ENCODE measurements at places on chromosomes 2 and 18.

DNA sequence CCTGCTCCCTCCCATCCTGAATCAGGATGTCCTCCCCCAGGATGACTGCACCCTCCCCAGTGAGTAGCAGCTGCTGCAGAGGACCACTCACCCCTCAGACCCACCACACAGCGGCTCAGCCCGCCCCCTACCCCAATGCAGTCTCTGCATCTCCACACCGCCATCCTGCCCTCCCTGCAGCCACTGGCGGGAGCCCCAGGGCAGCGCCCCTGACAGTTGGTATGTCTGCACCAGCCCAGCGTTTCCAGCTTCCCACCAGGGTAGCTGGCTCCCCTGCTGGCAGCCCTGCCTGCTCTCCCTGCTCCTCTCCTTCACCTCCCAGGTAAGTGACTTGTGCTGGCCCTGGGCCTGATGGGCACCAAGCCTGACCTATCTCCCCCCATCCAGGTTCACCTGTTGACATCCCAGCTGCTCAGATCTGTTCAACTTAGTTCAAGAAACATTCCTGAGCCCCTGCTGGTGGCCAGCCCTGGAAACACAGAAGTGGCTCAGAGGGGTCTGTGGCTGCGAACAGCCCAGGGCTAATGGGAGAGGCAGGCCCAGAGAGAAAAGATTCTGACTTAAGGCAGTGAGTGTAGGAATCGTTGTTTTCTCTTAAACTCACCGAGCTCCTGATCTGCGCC lies 117.7 kb upstream of the RAB6C start:
- no peak for DNase-seq

- no peak for DNase-seq
These were observed 5.9 kb upstream of the RNF152 start for GRCh38 chr18:61898640-61899101.

GRCh38 chr18:13895505-13896033 lies 19.8 kb downstream of the MC2R start:
- no peak for DNase-seq

DNA sequence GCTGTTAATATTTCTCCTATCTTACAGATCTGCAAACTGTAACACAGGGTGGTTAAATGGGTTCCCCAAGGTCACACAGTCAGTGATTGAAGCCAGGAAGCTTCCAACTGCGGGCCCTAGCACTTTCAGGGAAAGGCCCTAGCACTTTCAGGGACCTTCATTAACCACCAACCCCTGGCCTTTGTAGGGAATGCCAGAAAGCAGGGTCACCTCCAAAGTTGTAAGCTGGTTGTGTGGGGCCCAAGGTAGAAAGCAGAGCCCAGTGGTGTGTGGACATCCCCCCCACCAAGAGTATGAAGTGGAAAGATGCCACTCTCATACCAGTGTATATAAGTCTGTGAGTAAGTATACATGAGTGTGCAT lies 4.4 kb downstream of the DLX2 start:
- DNase-seq: no peak

- DNase-seq: no peak
These were observed 16.9 kb upstream of the CD28 start for GRCh38 chr2:203689426-203690116.

- DNase-seq: no peak
These were observed 134.3 kb downstream of the TDRD15 start for GRCh38 chr2:21258082-21258481.

DNA sequence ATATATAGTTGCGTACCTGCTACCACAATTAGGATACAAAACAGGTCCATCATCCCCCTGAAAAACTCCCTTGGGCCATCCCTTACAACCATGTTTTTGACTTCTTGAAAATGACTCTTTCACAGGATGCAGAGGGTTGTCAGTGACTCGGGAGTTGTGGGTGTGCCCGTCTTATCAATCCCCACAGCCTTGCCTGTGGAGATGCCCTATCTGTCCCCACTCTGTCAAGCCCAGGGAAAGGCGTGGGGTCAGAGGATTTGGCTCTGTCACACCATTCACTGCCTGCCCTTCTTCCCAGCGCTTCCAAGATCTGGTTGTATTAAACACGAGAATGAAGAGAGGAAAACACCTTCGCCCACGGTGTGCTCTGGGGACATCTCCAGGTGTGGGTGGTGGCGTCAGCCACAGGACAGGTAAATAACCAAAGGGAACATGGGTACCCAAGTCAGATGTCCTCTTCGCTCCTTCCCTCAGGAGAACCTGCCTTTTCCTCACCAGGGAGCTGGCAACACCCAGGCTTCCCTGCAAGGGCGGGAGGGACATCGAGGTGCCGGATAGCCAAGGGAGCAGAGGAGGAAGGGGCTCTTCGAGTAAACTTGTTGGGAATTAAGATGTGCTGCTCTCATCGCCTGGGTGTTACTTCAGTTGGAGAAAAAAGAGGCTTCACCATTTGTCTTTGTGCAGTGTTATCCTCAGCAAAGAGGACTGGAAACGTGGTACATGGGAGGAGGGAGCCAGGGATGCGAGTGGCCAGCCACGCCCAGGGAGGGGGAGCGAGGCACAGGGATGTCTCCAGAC lies 100.3 kb downstream of the B3GNT2 start:
- no peak for DNase-seq

- no peak for DNase-seq
These were observed 129.8 kb upstream of the LMAN1 start for GRCh38 chr18:59488899-59489298.

- no peak for DNase-seq
These were observed 2.7 kb downstream of the NCK2 start for GRCh38 chr2:105747254-105747894.

DNA sequence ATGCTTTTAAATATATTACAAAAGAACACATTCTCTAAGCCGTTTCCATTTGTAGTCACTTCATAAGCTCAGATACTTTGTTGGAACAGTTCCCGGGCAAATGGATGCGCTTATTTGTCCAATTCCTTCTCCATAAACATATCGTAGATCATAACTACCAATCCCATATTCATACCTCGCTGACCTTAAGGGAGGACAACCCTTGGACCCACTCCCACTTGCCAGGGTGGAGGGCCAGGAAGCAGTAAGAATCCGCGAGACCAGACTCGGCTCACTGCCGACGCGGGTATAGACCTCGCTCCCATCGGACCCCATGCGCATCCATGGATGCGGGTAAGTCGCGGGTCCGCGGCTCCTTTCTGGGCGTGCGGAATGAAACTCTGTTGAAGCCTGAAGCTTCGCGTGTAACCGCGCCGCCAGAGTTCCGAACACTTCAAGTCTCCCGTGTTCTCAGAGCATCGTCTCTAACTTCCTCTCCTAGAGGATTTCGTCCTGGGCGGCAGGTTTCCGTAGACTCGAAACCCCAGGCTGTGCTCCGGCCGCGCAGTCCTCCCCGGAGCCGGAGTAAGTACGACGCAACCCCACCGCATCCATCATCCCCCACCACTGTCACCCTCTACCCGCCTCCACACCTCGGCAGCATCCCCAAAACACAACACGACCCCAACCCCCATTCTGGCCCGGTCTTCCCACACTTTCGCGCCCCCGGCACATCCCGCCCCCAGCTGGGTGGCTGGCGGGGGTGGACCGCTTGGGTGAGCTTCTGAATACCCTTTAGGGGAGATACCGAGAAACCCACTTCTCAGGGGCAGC lies 1.1 kb downstream of the DSC3 start:
- no peak for DNase-seq

GRCh38 chr2:86815611-86816010 lies 24.9 kb upstream of the CD8A start:
- DNase-seq: no peak

DNA sequence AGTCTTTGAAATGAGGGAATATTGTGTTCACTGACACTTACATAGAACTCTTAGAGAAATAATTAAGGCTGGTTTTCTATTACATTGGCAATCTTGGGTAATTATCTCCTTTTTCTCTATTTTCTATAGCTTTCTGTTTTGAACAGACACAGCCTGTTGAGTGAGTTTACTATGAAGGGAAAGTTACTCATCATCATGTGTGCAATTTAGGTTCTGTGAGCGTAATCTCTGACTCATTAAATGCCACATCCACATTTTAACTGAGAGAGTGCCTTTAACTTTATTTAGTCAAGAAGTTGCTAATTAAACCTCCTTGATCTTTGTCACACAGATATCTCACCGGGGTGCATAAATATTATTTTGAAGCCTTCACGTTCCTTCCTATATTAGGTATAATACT lies 174.0 kb upstream of the SLC8A1 start:
- DNase-seq: no peak

DNA sequence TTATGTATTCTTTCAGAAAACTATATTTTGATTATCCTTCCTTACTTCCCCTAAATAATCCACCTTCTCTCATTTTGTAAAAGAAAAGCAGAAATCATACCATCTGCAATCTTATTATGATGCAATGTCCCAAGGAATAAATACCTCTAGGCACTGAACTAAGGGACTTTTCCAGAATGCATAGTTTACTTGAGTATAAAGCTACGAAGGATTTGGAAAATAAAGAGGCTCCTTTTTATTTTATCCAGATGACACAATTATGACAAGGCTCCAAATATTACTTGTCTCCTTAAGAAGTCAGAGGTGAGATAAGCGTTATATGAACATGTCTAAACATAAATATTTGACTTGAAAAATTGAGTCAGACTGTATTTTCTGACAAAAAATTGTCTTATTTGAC lies 72.1 kb downstream of the COL3A1 start:
- no peak for DNase-seq

GRCh38 chr2:44348400-44348799 lies 12.9 kb downstream of the PREPL start:
- no peak for DNase-seq

GRCh38 chr18:23170137-23170536 lies 34.9 kb downstream of the CABLES1 start:
- no peak for DNase-seq

GRCh38 chr2:113200736-113201490 lies 27.1 kb downstream of the PSD4 start:
- no peak for DNase-seq

- DNase-seq: no peak
These were observed 46.2 kb downstream of the LRATD1 start for GRCh38 chr2:14678761-14679160.

- no peak for DNase-seq
These were observed 708 bp downstream of the ZNF24 start for GRCh38 chr18:35343488-35343935.

DNA sequence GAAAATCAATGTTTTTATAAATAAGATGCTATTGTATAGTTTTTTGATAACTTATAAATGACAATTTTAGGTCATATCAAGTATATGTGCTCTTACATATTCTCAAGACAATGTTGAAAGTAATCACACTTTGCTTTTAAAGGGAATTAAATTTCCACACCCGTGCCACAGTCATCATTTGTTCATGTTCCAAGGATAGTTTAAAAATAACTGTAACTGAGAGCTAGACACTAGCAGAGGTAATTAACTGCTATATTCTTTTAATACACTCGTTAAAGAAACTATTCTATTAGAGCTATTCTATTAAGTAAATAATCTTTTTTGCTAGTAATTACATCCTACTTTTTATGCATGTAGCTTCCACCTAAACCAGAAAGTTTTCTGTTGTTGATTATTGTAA lies 18.0 kb downstream of the GEN1 start:
- no peak for DNase-seq

DNA sequence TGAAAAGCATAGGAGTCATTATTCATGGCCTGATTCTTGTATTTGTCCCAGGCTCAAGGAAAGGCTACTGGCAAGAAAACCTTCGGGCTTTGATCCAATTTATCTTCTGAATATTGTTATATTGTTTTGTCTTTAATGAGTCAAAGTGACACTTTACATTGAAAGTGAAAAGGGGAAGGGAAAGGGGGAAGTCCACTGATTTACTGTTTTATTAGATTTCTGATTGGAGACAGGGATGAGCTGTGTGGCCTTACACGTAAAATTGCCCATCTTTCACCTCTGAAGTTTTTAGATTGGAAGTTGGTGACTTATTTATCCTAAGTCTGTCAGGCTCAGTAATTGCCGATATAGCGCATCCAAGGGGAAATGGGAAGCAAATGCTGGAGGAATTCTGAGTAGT lies 843.8 kb upstream of the LRRTM1 start:
- DNase-seq: no peak

DNA sequence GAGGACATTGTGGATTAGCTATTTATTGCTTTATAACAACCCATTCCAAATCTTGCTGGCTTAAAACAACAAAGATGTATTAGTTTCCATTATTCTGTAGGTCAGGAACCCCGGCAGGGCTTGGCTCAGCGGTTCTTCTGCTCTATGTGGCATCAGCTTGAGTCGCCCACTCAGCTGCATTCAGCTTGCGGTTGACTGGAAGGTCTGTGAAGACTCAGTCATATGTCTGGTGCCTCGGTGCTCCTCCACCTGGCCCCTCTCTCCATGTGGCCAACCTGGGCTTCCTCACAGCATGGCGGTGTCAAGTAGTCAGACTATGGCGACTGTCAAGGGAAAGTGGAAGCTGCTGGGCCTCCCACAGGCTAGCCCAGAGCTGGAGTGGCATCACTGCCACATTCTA lies 48.6 kb downstream of the EMILIN2 start:
- no peak for DNase-seq

DNA sequence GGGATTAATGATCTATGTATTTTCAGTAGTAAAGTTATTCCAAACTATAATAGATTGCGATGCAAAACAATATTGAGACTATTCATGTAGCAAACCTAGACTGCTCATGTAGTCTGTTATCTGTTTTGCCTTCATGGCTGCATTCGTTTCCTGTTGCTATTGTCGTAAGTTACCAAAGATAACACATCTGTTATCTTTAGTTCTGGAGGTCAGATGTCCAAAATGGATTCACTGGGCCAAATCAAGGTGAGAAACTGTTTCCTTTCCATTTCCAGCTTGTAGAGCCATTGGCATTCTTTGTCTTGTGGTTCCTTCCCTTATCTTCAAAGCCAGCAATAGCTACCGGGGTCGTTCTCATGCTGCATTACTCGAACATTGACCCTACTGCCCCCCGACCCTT lies 20.9 kb downstream of the ITGAV start:
- no peak for DNase-seq

DNA sequence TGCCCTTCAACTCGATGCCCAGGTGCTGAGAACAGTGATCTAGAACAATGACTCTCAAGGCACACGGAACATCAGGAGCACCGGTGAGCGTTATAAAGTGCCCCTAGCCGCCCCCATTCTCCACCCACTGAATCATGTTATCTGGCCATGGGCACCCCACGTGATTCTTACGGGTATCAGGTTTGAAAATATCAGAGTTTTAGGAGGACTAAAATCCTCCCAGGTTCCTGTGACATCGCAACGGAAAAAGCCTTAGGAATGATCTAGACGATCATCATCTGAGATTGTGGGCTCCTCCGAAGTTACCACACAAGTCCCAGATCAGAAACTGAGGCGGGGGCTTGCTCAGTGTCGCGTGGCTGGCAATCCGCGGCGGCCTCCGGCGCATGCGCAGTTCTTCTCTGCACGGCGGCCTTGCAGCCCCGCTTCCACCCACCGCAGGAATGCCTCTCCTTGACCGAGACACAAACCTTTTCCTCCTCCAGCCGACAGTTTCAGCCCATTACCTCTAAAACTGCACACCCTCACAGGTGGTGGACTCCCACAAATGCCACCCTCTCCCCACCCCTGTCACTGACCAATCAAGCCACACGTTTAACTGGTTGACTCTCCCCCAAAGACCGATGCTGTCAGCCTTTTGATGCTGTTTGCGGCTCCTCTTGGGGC lies 5.8 kb upstream of the MRPL33 start:
- no peak for DNase-seq

Data from pulmonary artery endothelial cell (primary cell).